Activated T-cell treated with anti-CD3 and anti-CD28 coated beads, Interleukin-2, amount 50 U/mL, for 48 hours (primary cell): ENCODE measurements at places on chromosomes 3 and 15.

- no peak for DNase-seq
Measured at GRCh38 chr3:79490165-79491028, 277.4 kb downstream of the ROBO1 start.

- no peak for DNase-seq
Measured at GRCh38 chr3:115272036-115272824, 125.1 kb upstream of the ZBTB20 start.

DNA sequence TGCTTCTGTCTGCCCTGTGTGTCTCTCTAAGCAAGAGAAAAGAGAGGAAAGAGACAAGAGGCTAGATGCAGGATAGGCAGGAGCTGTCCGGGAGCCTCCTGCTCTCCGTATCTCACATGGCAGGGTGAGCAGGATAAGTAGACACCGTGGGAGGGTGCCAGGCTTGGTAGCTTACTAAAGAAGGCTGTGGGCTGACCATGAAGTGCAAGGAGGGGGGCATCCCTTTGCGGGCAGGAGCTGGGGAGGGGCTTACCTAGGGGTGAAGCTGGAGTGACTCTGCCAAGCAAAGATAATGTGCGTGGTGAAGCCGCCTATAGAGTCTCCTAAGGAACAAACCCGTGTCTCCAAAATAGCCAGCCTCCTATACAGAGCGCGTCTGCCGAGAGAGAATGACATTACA, 33.7 kb upstream of the TMC3 start:
- DNase-seq, result no peak

GRCh38 chr3:37787153-37787867, 74.4 kb upstream of the CTDSPL start:
- DNase-seq, result no peak

- no peak for DNase-seq
Measured at GRCh38 chr3:65761446-65762234, 277.1 kb downstream of the MAGI1 start.

- no peak for DNase-seq
Measured at GRCh38 chr3:116306720-116307119, 138.6 kb downstream of the LSAMP start.

DNA sequence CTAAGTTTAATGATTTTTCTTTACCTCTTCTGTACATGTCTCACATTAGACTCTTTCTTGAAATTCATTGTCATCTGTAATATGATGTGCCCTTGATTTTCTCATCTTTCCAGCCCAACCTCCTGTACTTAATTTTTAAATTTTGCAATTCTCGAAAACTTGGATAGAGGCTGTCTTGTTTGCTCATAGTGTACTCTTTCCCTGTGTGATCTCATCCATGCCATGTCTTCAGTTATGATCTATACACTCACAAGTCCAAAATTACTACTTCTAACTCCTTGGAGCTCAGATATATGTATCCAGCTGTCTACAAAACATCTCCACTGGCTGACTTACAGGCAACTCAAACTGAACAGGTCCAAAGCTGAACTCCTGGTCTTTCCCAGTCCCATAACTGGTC, 42.2 kb downstream of the CD200 start:
- DNase-seq, result no peak

- peak; percentile 88 for DNase-seq
Measured at GRCh38 chr15:72117486-72118016, 399 bp downstream of the MYO9A start.

GRCh38 chr3:127831723-127832172, 9.4 kb upstream of the MGLL start:
- peak; percentile 36 for DNase-seq

DNA sequence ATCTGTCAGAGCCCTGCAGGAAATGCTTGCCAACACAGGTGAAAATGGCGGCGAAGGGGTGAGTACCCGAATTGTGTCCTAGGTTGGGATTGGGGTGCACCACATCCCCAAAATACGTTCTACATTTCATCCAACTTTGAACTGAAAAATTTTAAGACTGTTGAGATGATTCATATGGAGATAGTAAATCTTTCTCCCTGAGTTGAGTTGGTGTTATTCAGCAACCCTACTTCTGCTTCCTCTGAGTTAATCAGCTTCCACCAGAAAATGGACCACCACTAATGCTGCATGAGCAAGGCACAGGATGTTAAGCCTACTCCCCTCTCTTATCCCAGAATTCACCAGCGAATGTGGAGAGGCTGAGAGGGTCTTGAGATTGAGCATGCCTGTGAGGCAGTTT, 192.9 kb downstream of the RYR3 start:
- no peak for DNase-seq

DNA sequence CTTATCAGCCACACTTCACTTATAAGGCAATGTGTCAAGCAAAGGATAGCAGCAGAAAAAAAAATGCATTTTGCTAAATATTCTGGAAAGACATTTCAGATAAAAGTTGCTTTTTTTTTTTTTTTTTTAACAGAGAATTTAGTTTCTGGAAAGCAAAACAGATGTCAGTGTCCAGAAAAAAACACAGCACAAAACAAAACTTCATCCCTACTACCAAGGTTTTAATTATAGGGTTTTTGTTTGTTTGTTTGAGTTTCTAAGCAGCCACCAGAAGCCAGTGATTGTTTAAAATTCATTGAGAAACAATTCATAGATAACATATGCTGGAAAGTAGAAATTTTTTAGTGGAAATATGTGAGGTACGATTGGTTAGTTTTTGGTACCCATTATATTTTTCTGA, 1202.7 kb downstream of the OTOL1 start:
- no peak for DNase-seq

- DNase-seq, result no peak
Measured at GRCh38 chr3:153173758-153174516, 11.9 kb downstream of the RAP2B start.

DNA sequence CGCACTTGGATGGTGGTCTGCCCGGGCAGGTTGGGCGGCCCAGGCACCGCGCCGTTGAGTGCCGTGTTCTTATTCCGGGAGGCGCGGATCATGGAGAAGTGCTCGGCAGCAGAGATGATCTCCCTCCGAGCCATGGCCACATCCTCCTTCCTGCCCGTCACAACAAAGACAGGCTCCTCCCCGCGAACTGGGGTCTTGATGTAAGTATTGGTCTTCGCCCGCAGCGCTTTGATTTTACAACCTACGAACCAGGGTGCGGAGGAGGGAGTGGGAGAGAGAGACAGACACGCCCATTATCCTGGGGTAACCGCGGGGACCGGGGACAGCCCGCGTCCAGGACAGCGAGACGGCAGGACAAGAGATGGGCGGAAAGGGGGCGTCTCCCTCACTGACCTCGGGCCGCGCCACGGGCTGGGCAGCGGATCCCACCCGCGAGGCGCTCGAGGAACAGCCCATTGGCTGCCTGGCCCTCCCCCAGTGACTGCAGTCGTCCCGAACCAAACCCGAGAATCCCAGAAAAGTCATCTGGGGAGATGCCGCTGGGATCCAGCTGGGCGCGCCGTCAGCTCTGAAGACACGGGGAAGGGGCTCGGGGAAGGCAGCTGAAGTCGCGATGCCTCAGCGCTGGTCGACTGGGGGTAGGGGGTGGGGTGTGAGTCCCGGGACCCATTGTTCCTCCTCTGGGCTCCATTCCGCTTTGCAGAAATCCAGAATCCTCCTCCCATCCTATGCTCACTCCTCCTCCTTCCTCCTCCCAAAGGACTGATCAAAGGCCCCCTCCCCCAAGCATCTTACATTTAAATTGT, 1.2 kb downstream of the MEX3B start:
- peak; percentile 44 for DNase-seq

DNA sequence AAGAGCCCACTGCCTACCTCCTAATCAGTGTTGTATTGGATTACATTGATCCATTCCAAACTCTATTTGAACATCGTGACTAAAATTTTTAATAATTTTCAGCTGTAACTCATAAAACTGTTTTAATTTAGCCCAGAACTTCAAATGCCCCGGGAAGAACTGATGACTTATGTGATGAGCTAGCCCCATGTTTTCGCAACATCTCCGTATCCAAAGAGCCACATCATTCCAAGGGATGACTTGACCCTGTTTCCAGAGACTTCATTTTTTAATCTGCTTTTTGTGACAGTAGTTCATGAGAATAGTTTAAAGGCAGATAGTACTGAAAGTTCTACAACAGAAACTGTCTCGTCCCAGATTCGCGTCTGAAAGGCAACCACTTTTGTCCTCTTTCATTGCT, 97.4 kb downstream of the STAC start:
- DNase-seq, result no peak

- no peak for DNase-seq
Measured at GRCh38 chr3:45143673-45144671, 2.2 kb downstream of the CDCP1 start.

- DNase-seq, result no peak
Measured at GRCh38 chr15:41928637-41929620, 35.1 kb upstream of the SPTBN5 start.

- no peak for DNase-seq
Measured at GRCh38 chr3:15306979-15307359, 25.4 kb downstream of the SH3BP5 start.

GRCh38 chr3:57142411-57142723, 22.8 kb downstream of the IL17RD start:
- DNase-seq, result no peak

GRCh38 chr15:100221471-100222348, 120.1 kb downstream of the ADAMTS17 start:
- no peak for DNase-seq

GRCh38 chr3:160919942-160920341, 163.9 kb downstream of the PPM1L start:
- DNase-seq, result no peak

DNA sequence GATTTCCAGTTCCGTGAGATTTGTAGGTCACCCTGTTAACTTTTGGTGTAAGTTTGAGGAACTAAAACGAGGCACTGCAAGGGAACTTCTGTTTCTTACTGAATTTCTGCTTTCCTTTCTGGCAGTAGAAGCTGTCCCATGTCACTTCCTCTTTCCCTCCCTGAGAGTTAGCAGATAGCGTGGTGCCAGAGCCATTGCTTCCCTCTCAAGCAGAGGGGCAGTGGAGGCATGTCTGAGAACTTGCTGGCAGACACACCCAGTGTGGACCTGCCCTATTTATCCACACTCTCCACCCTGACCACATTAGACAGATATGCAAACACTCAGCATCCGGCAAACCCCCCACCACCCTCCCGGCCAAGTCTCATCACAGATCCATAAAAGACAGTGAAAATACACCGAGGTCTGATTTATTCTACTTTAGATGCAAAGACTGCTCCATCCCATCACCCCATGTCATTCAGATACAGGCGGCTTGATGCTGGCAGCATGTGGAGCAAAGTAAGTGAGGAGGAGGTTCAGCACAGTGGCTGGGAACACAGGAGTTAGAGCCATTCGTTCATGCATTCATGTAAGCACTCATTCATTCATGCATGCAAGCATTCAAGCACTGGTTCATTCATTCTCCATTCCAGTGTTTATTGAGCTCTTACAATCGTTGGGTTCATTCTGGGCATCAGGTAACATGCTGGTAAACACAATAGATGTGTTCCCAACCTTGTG, 324.7 kb downstream of the SHQ1 start:
- DNase-seq, result no peak
